Right lobe of liver (tissue), 6 donors: ENCODE measurements at places on chromosomes 4 and X. TPM values are rescaled to one million over a fixed set of nuclear protein-coding genes. Genes with fewer than 3 reads are reported as not detected.

The SERTM2 gene
- 0.20 TPM for total RNA-seq

The GPR34 gene
- total RNA-seq, result 3.1 TPM

The MAGEB6B gene
- total RNA-seq, result not detected

The SPRY1 gene
- total RNA-seq, result 15.3 TPM

The JAKMIP1 gene
- not detected for total RNA-seq

The MYOZ2 gene
- total RNA-seq, result 0.19 TPM

The IL2 gene
- total RNA-seq, result not detected

The PLAC8 gene
- 15.8 TPM for total RNA-seq

The TMSB15A gene
- not detected for total RNA-seq

The TRIM61 gene
- 0.37 TPM for total RNA-seq

GRCh38 chrX:115413246-115413878, 123.8 kb downstream of the LUZP4 start:
- no peak for DNase-seq

- no peak for DNase-seq
Observed at GRCh38 chr4:153318696-153319320, 25.7 kb upstream of the MND1 start.

GRCh38 chr4:83767067-83767466, 231.2 kb downstream of the GPAT3 start:
- DNase-seq, result no peak

- DNase-seq, result no peak
Observed at GRCh38 chr4:14926368-14926767, 75.9 kb upstream of the CPEB2 start.

DNA sequence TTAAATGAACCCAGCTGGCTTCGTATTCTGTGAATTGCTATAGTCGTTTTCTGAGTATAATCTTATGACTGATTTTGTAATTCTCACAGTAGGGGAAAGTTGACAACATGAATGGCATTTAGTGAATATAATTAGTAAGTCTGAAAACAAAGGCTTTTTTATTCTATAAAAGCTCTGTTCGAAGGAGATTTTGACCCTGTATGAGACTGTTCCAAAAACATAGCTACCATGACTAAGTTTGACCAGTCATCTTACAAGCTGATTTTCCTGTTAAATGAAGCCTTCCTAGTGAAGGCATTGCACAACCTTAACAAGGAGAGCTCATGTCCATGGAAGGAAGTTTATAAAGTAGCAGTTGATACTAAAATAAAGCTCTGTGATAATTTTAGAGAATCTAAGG, 242.3 kb downstream of the RPA4 start:
- no peak for DNase-seq

GRCh38 chr4:147590249-147590920, 26.8 kb upstream of the TMEM184C start:
- DNase-seq, result no peak

GRCh38 chrX:65723706-65724105, 56.3 kb downstream of the MSN start:
- no peak for DNase-seq

DNA sequence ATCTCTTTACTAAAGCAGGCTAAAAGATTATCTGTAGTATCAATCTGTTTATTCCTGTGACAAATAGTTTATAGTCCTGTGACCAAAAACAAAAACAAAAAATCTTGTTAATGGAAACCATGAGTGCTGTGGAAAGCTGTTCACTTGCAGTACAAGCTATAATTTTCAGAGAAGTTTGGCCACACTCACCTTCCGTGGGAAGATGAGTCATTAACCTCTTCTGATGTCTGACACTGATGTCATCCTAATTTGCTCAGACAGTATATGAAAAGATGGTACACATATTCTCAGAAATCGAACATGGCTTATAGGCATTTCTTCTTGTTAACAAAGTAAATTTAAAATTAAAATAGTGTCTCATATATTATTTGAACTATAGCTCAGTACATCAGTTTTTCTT, 19.9 kb upstream of the ENPP6 start:
- DNase-seq, result no peak

DNA sequence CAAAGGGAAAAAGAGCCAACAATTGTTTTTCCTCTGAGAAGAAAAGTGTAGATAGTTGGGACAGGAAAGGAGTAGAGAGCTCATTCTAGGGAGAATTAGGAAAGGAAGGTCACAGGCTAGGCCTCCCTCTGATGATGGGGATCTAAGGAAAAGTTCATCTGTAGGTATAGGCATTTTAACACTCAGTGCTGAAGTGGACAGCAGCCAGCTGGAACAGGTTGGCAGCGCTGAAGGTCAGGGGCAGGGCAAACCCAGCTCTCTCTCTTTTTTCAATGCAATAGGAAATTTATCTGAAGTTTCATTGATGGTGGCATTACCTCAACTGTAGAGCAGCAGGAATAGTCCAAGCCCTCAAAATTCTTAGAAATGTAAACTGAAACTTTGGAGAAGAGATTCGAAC, 98.5 kb upstream of the ETNPPL start:
- no peak for DNase-seq

- peak; percentile 55 for DNase-seq
Observed at GRCh38 chr4:40316782-40317635, 18.1 kb upstream of the CHRNA9 start.

GRCh38 chr4:23789762-23790161, 100.1 kb downstream of the PPARGC1A start:
- peak; percentile 27 for DNase-seq

GRCh38 chrX:148958901-148959300, 458.5 kb downstream of the AFF2 start:
- DNase-seq, result no peak

- DNase-seq, result no peak
Observed at GRCh38 chrX:153868576-153869472, 17.1 kb downstream of the L1CAM start.

GRCh38 chr4:158259955-158260575, 49.8 kb downstream of the TMEM144 start:
- DNase-seq, result no peak

DNA sequence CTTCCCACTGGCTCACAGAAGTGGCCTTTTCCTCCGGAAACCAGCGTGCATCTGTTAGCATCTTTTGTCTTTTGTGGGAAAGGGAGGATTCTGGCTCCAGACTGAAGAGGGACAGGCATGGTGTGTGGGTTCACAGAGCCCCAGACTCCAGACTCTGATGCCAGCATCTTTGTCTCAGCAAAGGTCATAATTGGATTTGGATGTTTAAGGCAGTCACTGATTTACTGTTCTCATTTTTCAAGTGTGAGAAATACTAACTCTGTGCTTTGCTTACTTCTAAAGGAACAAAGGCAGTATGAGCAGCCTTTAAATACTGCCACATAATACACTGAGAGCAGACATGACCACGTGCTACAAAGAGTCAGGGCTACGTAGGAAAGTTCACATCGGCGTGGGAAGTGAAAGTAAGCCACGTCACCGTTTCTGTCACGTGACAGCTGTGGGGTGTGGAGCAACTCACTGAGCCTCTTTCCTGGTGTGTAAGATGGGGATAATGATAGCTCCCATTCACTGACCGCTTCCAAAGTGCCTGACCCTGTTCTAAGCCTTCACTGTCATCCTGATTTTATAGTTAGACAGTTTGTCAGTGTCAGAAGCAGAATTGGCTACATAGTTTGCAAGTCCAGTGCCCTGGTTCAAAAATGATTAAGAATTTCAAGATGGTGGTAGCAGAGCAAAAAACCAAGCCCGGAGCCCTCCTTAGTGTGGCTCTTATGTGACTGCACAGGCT, 24.8 kb upstream of the TMSB4X start:
- DNase-seq, result peak; percentile 73

- DNase-seq, result no peak
Observed at GRCh38 chrX:148929686-148930085, 429.3 kb downstream of the AFF2 start.

DNA sequence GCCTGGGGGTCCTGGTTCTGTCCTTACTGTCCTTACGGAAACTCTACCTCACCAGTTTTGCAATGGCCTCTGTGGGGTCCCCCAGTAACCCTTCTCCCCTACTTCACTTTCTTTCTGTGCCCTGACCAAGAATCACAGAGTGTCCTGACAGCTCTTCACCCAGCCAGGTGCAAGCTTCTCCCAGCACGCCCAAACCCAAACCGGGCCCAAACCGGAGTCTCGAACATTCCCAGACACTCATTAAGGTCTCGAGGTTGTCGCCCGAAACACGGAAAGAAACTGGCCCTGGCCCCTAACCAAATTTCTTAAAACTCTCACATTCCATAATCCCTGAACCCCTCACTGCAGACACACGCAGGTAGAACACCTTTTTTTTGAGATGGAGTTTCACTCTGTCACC, 19.1 kb downstream of the TRIML1 start:
- no peak for DNase-seq

DNA sequence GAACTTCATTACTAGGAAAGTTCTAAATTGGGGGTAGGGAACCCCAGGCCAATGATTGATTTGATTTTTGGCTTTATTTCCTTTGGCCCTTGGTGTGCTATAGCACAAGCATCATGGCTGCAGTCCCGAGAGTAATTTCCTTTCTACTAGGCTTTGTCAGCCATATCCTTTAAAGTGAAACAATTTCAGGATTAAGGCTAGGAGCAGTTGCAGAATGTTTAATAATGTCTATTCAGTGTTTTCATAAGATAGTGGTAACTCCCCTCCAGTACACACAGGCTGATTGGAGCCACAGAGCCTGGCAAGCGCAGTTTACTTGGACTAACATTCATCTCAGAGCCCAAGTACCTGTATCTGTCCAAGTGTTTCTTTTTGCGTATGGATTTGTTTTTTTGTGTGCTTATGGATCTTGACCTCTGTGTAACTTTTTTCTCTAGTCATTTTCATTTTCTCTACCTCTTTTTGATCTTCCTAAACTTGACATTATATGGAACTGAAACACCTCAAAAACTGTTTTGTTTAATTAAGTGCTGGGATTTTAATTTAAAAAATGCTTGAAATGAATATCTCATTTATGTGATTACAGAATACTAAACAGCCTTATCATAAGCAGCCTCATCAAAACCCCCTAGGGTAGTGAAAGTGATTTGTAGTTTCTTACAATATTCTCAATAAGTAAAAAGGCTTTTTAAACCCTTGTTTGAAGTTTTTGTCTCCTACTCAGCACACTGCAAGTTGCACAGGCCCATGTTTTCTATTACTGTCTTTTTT, 7.5 kb downstream of the STIM2 start:
- no peak for DNase-seq

DNA sequence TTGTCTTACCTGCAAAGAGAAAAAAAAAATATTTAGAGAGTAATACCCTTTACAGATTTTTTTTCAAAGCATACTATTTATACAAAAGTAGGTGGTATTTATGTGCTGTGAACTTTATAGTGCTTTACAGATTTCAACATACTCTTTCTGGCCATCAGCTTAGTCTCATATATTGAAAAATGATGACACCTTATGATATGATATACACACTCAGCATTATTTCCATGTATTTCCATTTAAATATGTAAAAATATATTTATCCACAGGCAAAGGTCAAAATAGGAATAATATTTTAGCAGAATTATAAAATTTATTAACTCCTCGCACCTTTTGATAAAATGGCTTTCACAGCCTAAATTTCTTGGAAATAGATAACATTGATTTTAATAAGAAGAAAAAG, 815.8 kb upstream of the EPHA5 start:
- no peak for DNase-seq

DNA sequence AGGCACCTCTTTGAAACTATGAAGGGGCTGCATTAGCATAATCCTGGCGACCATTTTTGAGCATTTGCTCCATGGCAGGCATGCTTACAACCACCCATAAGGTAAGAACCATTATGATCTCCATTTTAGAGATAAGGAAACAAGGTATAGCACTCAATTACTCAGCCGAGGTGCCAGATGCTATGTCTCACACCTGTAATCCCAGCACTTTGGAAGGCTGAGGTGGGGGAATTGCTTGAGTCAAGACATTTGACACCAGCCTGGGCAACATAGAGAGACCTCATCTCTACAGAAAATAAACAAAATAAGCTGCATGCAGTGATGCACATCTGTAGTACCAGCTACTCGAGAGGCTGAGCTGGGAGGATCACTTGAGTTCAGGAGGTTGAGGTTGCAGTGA, 43.6 kb downstream of the TIGD4 start:
- DNase-seq, result no peak

DNA sequence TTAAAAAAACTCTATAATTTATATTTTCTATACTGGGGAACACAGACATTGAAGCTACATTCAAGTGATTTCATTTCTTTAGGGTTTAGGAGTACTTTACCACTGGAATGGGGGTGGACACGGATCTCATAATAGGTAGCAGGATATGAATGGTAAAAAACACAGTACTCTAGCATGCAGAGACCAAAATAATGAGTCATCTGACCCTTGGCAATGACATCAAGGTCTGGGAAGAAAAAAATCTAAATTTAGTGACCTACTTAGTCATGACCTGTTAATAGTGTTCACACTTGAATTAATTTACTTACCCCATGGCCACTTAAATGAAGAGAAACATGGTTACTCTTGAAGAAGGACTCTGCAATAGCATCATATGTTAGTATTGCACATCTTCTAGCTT, 187.9 kb downstream of the EPHA5 start:
- no peak for DNase-seq

DNA sequence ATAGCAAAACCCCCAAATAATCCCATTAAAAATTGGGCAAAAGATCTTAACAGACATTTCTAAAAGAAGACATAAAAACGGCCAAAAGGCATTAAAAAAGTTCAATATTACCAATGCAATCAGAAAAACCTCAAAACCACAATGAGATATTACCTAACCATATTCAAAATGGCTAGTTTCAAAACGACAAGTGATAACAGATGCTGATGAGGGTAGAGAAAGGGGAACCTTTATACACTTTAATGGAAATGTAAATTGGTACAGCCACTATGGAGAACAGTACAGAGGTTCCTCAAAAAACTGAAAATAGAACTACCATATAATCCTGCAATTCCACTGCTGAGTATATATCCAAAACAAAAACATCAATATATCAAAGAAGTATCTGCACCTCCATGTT, 6.2 kb downstream of the AADAT start:
- DNase-seq, result no peak

- DNase-seq, result no peak
Observed at GRCh38 chrX:2643880-2644279, 47.2 kb upstream of the CD99 start.

DNA sequence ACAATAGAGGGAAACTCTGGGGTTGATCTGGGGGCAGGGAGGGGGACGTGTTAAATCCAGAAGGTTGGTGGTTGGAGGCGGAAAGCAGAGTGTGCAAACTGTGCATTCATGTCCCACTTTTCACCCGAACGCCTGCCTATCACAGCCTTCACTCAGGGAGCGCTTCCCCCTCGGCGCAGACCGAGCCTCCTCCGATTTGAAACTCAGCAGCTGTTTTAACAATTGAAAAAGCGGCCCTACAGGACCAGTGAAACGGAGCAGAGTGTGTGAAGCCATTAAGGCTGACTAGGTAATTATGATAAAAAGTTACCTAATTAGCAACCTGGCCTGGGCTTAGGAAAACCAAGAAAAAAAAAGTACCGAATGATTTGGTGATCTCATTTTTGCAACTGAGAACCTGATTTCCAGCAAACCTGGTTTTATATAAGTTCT, 685 bp upstream of the NDNF start:
- no peak for DNase-seq
